ENCODE measurements at places on chromosomes 5 and 9.
A peak's percentile ranks its signal among the peaks of the same experiment; 100 is the strongest.

GRCh38 chr5:154117930-154118329, 72.6 kb upstream of the GALNT10 start:
- DNase-seq, result no peak

GRCh38 chr5:159827861-159828260, 88.4 kb upstream of the ADRA1B start:
- no peak for DNase-seq

GRCh38 chr9:129310666-129311350, 132.7 kb upstream of the IER5L start:
- DNase-seq, result no peak

DNA sequence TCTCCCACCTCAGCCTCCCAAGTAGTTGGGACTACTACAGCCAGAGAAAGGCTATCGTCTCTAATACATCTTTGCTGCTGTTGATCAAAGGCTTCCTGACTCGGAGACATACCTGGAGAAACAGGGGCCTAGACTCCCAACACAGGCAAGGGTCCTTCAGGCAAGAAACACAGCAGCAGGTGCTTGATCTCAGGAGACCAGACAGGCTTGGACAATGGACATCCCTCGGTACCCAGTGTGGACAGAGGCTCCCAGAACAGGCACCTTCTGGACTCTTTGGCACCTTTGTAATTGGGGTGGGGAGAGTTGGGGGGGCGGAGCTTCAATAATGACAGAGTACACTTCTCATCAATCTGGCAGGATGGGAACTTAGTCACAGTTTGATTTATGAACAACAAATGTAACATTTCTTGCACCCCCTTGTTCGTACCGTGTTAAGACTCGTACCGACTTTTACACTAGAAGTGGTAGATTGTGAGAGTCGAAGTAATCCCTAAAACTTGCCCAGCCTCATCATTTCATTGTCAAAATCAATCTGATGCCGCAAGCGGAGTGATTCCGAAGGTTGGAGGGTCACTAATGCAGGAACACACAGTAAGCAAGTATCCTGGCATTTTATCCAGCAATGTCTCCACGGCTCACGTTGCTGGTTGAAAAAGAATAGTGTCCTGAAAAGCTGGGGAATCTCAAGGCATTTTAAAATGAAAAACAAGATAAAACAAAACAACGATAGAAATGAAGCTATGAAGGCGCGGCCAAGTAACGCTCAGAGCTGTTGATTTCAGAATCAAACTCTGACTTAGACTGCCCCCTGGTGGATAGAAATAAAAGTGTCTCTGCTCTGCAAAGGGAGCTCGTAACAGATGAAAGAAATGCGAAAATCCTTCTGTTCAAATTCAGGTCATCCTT, 46.4 kb upstream of the STK32A start:
- peak; percentile 58 for DNase-seq

DNA sequence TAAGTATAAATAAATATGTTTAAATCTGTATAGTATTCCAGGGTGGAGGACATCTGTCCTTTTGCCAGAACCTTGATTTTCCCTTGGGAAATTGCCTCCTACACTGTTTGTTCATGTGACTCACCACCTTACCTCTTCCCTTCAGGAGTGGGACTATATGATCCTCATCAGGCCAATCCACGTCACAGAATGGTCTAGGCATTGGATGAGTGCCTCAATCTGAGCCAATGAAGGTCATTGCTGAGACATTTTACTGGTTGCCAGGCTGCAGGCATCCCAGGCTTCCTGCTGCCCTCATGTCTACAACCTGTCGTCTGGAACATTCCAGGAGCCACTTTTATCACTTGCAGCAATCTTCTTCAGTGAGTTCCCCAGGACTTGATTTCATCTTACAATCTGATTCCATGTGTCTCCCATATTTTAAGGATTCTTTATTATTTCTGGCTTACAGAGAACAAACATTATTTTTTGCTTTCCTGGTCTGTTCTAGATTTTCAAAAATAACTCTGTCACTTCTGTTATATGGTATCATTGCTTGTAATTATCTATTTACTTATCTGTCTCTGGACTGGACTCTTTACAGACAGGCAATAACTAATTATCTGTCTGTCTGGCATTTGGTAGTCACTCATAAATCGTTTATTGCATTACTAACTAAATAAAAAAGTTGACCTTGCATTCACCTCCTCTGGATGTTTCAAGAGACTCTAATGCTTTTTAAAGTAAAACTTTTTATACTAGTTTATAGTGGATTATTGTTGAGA, 107.3 kb upstream of the APC start:
- no peak for DNase-seq

- no peak for DNase-seq
These were observed 50.7 kb upstream of the CHSY3 start for GRCh38 chr5:129853588-129853987.

GRCh38 chr5:123754908-123755307, 242.9 kb downstream of the CSNK1G3 start:
- no peak for DNase-seq

- no peak for DNase-seq
These were observed 187.1 kb downstream of the ARHGEF28 start for GRCh38 chr5:73812962-73813588.

GRCh38 chr9:84807870-84808390, 138.4 kb downstream of the NTRK2 start:
- no peak for DNase-seq

DNA sequence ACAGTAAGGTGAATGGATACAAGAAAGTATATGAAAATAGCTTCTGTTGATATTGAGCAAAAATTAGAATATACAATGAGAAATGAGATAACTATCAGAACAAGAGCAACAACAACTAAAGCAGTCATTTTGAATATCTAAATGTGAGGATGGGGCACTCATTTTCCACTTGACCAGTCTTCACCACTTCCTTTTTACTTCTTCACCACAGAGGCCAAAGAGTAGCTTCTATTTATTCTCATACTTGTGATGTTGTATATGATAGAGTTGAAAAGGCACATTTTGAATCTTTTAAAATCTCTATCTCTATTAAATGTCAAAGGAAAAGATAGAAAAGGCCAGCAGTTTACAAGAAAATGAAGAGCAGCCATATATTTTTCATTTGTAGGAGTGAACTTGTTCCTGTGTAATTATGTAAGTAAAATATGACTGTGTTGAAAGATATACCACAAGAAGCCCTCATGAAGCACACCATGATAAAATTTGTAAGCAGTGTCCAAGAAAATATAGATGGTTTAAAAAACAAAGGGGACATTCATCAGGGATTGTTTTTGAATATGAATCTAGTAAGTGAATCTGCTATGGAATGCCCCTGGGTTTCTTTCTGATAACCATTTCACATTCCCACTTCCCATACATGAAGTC, 39.2 kb downstream of the ADAMTS19 start:
- no peak for DNase-seq

GRCh38 chr9:27703216-27703980, 130.1 kb upstream of the C9orf72 start:
- no peak for DNase-seq

DNA sequence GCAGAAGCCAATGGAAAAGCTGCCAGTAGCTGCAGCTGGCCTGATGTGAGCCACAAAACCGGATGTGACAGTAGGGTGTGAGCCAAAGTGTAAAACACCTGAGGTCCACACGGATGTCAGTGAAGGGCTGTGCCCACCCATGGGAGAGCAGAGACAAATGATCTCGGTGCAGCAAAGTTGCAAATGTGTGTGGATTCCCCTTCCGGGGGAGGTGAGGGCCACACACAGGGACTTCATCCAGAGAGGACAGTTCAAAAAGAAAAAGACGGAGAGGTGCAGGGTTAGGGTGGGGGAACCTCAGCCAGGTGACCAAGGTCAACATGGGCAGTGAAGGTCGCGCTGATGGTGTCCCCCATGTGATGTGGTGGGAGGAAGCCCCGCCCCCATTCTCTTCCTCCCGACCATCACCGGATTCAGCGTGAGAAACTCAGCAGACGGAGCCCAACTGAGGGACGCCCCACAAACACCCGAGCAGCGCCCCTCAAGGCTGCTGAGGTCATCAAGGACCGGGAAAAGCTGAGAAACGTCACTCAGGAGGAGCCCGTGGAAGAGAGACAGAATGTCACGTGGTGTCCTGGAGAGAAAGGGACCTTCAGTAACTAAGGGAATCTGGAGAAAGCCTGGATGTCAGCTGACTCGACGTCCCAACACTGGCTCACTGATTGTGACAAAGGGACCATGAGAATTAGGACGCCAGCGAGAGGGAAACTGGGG, 11.4 kb upstream of the PTGDS start:
- no peak for DNase-seq

- DNase-seq, result no peak
These were observed 526 bp upstream of the STXBP1 start for GRCh38 chr9:127611603-127611898.

GRCh38 chr5:51995773-51996306, 612.6 kb downstream of the ISL1 start:
- DNase-seq, result no peak

DNA sequence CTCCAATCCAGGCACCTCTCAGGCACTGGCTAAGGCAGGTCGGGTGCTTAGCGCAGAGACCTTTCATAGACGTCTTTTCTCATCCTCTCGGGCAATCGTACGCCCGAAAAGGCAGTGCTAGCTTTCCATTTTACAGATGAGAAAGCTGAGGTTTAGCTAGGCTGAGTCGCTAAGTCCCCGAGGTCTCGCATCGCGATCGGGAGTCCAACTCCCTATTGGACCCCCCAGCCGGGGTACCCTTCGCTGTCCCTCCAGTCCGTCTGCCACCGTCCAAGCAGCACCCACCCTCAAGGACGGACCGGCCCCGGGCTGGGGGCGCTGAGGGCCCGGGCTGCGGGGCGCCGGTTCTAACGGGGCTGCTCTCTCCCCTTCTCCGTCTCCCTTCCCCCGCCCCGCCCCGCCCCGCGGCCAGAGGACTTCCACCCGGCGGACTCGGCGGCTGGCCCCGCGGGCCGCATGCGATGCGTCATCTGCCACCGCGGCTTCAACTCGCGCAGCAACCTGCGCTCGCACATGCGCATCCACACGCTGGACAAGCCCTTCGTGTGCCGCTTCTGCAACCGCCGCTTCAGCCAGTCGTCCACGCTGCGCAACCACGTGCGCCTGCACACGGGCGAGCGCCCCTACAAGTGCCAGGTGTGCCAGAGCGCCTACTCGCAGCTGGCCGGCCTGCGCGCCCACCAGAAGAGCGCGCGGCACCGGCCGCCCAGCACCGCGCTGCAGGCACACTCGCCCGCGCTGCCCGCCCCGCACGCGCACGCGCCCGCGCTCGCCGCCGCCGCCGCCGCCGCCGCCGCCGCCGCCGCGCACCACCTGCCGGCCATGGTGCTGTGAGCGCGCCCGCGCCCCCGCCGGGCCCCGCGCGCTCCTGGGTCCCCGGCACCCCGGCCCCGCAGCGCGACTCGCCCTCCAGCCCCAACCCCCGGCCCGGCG, 12.5 kb upstream of the EXOSC2 start:
- peak; percentile 31 for DNase-seq

- no peak for DNase-seq
These were observed 717.0 kb downstream of the DNAH5 start for GRCh38 chr5:13227513-13227912.

- DNase-seq, result no peak
These were observed 49.2 kb downstream of the KIAA1958 start for GRCh38 chr9:112535811-112536210.

- DNase-seq, result no peak
These were observed 152.2 kb downstream of the GABBR2 start for GRCh38 chr9:98556511-98556910.

DNA sequence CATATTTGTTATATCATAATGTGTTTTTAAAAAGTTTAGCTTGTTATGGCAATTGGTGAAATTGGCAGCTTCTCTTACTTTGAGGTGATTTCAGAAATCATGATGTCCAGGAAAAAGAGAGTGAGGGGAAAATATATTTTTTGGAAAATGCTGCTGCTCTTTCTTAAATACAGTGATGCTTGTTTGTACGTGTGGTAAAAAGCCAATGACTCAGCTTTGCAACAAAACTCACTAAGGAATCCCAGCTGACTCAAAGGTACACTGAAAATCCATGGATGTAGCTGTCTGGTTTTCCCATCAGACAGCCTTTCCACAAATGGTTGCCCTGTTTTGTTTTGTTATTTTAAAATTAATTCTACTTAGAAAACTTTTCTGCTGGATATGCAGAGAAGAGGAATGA, 306.4 kb upstream of the PAPPA start:
- DNase-seq, result no peak
